ENCODE measurements at places on chromosomes 16 and 17.

- DNase-seq = no peak
These were observed 1.7 kb downstream of the DHRS13 start for GRCh38 chr17:28900986-28901726.

DNA sequence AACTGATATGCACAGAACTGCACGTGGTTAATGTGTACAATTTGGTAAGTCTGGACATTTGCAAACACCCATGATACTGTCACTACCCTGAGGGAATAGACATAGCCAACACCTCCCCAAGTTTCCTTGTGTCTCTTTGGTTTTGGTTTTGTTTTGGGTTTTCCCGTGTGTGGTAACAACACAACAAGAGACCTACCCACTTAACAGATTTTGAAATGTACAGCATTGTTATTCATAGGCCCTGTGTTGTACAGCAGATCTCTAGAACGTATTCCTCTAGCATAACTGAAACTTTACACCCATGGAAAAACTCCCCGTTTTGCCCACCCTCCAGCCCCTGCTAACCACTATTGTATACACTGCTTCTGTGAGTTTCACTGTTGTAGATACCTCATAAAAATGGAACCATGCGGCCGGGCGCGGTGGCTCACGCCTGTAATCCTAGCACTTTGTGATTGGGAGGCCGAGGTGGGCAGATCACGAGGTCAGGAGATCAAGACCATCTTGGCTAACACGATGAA, 76.3 kb upstream of the TBC1D3K start:
- DNase-seq = no peak

DNA sequence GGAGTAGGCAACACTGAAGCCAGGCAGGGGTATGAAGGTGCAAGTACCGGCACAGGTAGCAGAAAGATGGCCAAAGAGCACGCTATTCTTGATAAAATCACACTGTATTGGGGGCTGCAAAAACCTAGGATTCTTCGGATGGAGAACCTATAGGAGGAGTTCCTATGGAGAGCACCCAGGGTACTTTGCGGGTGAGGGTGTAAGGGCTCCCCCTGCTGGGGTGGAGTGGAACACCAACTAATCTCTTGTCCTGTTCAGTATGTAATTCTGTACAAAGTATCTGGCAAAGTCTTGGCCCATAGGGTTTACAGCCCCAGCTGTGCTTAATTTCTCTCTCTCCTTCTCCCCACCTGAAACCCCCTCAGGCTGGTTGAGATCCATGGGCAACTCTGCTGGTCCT, 393.1 kb upstream of the ASIC2 start:
- no peak for DNase-seq

DNA sequence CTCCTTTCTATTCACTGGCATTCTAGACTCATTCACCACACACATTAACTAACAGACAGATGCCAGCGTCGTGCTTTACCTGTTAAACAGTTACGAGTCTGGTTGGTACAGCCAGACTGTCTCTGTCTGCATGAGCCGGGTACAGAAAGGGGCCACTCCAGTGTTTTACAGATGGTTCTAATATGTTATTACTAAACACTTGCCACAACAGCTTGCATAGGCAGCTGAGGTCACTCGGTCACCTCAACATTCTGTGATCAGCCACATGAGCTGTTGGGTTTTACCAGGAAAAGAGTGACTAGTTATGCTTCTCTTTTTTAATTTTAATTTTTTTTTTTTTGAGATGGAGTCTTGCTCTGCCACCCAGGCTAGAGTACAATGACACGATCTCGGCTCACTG, 25.2 kb downstream of the CD300A start:
- DNase-seq = no peak

DNA sequence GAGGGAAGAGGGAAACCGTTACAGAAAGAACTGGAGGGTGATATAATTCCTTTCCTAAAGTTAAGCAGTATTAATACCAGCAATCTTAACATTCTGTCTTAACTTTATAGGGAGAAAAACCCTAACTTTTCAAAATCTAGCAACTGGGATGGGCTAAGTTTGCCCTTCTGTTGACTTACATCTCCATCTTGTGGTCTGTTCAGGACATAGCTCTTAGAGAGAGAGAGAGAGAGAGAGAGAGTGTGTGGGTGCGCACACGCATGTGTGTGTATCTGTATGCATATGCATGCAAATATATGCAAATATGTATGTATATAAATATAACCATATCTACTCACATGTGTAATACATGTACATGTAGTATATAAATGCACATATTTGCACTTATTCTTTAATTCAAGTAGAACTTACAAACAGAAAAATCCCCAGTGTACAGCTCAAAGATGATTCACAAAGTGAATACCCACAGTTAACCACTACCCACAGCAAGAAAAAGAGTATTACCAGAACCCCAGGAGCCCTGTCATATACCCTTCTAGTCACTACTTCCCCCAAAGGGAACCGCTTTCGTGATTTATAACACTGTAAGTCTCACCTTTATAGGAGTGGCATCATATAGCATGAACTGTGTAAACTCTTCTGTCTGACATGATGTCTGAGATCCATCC, 46.5 kb downstream of the STX8 start:
- DNase-seq = no peak

DNA sequence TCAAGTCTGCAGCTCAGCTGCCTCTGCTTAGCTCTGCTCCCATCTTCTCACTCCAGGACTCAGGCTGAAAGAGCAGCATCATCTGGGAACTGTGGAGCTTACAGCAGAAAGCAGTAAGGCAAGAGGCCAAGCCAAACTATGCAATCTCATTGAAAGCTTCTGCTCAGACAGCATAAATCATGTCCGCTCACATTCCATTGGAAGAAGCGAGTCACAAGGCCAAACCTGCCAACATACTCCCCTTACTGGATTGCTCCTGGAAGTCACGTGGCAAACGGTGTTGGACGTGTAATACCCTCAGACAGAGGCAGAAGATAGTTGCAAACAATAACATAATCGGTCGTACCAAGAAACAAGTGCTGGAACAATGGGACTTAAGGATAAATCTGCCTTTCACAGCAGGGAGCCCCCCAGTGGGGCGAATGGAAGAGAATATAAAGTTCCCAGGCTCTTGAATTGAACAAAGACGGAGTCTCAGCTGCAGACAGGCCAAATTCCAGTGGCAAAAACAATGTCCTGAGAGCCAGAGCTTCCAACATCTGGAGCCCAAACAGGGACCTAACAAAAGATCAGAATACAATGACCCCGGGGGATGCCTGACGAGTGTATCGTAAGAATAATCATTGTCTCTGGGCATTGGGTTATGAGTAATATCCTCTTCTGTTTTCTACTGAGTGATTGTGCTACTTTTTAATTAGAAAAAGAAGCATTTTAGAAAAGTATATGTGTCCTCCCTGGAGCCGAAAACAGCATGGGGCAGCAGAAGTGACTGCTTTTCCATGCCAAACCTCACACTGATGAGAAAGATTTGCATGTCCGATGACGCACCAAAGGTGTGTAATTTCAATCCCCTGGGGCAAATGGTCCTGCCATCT, 68.4 kb downstream of the CMC2 start:
- DNase-seq = no peak

DNA sequence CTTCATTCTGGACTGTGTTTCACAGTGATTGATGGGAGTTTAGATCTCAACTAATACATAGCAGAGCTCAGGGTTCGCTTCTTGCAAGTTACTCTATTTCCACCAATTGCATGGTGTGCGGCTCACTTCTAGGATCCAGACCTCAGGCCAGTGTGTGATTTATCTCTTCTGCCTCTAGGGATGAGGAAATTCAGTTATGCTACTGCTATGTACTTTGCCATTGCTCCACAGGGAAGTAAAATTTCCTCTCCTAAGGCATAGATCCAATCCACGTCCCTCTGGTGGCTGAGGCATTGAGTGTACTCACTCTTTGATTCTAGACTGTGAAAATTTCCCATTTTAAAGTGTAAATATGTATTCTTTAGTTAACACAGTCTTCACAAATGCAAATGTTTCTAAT, 214.1 kb downstream of the HS3ST3B1 start:
- DNase-seq = no peak

DNA sequence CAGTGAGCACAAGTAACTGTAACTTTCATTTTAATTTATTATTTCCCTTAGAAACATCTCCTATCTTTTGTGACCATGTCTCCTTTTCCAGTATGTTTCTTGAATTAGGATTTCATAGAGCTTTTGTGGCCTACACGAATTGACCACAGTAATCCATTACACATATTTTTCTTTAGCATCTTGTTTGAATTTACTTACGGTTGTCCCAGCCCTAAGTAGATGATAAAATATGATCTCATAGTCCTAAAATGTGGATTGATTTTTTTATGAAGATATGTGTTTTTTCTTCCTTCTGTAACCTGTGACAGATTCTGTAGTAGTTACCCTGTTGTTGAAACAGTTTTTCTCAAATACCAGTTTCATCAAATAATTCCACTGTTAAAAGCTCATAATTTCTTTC, 61.5 kb downstream of the NF1 start:
- DNase-seq = no peak

GRCh38 chr17:55265311-55266021, 706 bp downstream of the HLF start:
- peak; percentile 9 for DNase-seq

- DNase-seq = no peak
These were observed 159.1 kb downstream of the UTP18 start for GRCh38 chr17:51419476-51419875.

All from stimulated activated CD4-positive, alpha-beta T cell treated with anti-CD3 and anti-CD28 coated beads, Interleukin-12 subunit alpha, Interleukin-12 subunit beta, amount 100 ng/mL, for 4 hours (primary cell).